Jurkat, Clone E6-1 (cell line): ENCODE measurements at places on chromosomes 13 and 19.

DNA sequence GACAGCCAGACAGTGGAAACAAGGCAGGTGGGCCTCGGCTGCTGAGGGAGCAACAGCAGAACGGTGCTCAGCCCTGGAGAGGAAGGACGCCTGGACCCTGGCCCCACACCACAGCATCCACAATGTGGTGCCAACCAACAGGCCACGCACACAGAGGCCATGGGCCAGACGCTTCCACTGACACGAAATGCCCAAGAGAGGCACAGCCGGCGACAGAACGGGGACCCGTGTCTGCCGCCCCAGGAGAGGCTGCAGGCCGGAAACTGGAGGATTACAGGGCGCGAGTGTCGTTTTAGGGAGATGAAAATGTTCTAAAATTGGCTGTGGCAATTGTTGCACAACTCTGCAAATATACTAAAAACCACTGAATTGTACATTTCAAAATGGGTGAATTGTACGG lies 69.7 kb downstream of the RASA3 start:
- DNase-seq: no peak

- DNase-seq: no peak
These were observed 8.1 kb upstream of the ANGPTL4 start for GRCh38 chr19:8355631-8356402.

DNA sequence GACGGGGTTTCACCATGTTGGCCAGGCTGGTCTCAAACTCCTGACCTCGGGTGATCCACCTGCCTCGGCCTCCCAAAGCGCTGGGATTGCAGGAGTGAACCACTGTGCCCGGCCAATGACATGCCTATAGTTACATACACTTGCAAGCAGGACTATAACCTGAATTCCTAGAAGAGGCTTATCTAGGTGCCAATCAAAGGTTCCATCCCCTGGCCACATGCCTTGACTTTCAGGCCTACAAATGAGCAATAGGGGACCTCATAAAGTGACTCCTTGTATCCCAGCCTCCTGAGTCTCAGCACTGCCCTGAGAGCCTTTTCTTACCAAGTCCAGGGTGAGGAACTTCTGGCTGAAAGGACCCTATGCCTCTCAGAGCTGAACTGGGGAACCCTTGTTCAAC lies 3.9 kb upstream of the LSM4 start:
- no peak for DNase-seq

DNA sequence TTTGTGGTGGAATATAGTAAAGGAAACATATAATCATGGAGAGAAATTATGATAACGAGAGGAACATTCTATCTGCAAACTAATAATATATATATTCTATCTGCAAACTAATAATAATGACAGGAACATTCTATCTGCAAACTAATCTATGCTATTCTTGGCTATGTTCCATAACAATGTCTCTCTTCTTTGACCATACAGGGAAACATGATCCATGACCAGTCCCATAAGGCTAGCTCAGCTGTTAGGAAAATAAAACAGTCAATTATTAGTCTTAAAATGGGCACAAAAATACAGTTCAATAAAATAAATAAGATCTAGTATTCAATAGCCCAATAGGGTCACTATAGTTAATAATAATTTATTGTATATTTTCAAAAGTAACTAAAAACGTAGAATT lies 707.8 kb upstream of the PCDH20 start:
- DNase-seq: no peak

DNA sequence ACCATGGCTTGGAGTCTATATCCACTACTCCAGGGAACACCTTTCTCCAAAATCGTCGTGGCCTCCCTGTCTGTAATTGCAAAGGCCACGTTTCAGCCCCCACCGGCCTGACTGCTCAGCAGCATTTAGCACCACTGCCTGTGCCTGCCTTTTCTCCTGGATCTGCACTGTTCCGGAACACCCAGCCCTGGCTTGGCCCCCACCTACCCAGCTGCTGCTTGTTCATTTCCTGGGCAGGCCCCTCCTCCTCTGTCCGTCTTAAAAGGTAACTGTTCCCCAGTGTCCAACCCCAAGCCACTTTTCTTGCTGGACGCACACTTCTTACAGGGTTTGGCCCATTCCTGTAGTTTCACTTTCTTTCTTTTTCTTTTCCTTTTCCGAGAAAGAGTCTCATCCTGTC lies 8.5 kb upstream of the SYT5 start:
- DNase-seq: no peak

- no peak for DNase-seq
These were observed at the start of gene TGFBR3L for GRCh38 chr19:7914598-7915045. TGFBR3L (plus strand) TSS chr19:7914830.

GRCh38 chr19:48206397-48207093 lies 36.1 kb downstream of the ZSWIM9 start:
- DNase-seq: peak; percentile 18

- no peak for DNase-seq
These were observed 676 bp upstream of the ZNF574 start for GRCh38 chr19:42075364-42075615.

DNA sequence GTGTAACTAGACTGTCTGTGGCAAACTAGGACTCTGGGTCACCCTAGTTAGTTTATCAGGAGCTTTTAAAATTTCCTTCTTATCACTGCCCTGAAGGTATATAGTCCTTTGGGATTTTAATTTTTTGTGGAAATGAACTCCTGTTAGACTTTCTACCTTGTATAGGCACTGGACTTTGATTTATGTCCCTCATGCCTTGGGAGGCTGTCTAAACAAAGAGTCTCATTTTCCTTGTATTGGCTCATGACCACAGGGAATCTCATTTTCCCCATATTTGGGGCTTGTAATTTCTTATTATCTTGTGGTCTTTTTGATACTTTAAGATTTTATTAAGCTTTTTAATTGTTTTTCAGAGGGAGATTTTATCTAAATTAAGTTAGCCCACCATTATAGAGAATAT lies 21.4 kb downstream of the KCTD4 start:
- no peak for DNase-seq

GRCh38 chr19:14381689-14382474 lies 638 bp downstream of the ADGRE5 start:
- peak; percentile 48 for DNase-seq
